DMS53 (cell line): ENCODE measurements at places on chromosomes 7 and 10.

DNA sequence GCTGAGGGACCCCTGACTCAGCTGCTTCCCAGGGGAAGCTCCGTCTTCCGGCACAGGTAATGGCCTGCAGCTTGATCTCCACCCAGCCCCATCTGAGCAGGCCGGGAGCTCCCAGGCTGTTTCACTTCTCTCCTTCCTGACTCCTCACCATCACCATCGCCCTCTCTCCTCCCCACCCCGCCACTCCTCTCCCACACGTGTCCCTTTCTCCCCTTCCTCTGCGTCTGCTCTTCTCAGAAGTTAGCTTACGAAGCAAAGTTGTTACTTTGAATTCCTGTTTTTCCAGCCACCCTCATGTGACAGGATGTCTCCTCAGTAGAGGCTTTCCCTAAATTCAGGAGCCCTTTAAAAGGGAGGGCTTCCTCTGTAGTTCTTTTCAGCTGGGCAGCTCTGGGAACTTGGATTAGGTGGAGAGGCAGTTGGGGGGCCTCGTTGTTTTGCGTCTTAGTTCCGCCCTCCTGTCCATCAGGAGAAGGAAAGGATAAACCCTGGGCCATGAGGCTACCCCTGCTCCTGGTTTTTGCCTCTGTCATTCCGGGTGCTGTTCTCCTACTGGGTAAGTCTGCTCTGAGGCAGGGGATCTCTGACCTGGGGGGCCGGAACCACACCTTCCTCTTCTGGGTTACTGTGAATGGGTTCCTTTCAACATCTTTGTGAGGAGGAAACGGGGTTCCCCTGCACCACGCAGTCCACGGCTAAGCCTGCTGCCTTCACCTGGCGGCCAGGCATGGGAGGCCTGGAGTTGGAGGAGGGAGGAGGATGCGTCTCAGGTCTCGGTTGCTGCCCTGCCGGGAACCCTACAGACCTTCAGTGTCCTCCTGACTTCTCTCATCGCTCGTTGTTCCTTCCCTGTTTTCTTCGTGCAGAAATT is at the start of gene MRC1:
MRC1 (plus strand) TSS at position 378 of the 871 bp plus-strand sequence; CDS start at position 496, 118 bp downstream.
- no peak for DNase-seq

DNA sequence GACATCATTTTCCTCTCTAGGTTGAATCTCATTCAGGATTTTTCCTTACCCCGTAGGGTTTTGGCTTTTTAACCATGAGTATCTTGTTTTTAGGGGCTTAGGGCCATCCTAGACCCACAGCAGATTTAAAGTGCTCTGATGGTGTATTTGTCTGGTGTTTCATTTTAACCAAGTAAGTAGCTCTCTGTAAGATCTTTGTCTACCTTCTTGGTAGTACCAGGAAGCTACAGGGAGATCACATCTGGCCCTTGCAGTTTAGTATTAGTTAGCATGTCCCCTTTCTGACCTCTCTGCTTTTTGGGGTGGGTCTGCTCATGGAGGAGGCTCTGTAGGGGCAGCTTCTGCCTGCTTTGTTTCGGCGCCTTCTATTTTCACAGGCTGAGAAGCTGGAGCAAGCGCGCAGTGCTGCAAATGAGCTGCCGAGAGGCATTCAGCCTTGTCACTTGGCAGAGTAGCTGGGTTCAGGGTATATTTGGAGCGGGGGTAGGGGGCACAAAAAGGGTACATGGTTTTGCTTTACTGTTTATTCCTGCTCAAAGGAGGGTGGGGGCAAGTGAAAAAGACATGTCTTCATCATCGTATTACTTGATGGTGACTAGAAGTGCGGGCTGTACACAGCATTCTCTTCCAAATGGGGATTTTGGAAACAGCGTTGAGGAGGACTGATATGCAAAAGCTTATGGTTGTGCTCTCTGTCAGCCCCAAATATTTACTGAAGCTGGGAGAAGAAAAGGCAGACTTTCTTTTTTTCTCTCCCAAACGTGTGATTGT is 146.3 kb downstream of the CELF2 start:
- DNase-seq = no peak

DNA sequence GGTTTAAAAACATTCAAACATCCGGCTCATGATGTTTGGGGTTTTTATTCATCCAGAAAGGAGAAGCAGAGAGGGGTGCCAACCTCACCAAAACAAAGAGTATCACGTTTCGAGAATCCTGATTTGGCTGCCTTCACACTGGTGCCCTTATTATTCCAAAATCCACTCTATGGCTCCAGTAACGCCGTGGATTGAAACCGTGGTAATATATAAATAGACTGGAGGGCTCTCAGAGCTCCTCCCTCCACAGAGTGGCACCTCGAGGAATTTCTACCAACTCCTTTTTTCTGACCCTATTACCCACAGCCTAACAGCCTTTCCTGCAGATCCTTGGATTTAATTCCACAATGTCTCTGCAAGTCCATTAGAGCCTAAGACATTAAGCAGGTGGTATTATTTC is 353.6 kb downstream of the CRPPA start:
- DNase-seq = no peak

DNA sequence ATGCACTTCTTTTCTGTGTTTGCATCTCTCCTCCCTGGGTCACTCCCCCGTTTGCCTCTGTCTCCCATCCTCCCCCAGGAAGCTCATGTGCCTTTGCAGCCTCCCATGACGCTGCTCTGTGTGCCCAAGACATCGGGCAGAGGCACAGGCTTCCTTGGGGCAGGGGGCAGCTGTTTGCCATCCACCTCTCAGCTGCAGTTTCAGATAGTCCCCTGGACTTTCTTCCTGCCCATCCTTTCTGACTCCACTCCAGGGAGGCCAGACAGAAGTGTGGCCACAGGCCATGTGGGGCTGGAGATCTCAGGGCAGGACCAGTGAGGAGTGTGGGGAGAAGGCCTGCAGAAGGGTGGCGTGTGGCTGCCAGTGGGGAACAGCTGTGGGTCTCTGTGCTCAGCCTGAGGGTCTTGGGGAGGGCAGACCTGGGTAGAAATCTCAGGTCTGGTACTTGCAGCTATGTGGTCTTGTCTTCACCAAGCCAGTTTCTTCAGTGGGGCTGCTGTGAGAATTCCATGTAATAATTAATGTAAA is 10.6 kb upstream of the SAMD8 start:
- no peak for DNase-seq

DNA sequence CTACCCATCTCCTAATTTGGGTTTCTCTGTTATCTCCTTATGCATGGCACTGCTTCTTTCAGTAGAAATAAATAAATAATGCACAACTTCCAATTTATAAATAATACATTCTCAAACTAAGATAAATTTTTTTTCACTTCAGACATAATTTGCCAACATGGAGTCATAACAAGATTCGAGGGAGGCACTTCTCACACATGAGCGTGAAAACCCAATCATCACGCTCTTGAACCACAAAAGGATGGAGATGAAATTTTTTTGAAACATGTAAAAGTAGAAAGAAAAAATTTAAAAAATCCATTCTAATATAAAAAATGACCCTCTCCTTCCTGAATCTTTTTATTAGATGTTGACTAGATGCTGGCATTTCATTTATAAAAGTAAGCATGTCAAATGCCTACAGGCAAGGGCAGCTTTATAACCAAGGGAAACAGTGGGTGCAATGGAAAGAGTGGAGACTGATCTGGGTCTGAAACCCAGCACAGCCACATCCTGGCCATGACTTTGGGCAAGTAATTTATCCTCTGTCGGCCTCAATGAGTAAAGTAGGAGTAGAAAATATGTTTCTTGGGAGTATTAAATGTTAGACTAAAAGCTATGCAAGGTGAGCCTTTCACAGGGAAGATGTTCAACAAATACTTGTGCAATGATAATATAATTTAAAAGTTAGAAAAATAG is 185.0 kb downstream of the STK31 start:
- no peak for DNase-seq

GRCh38 chr7:85471740-85472139 is 284.9 kb upstream of the SEMA3D start:
- no peak for DNase-seq

DNA sequence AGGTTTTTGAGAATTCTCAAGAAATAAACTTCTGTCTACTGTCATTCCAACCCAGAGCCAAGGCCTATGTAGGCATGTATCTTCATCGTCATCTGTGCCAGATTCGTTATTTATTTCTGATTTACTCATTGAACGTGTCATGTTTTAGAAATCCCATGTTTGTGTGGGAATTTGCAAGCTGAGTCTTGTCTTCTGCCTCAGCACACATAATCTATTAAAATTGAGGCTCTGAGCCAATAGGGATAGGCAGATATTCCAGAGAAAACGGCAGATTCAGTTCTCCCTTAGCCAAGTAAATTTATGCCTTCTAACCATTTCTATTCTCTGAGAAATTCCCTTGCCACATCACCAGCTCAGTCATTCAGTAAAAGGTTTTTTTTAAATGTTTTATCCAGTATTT is 444.6 kb downstream of the REEP3 start:
- no peak for DNase-seq

- peak; percentile 99 for DNase-seq
Measured at GRCh38 chr10:91210435-91210834, 10.0 kb upstream of the PCGF5 start.

DNA sequence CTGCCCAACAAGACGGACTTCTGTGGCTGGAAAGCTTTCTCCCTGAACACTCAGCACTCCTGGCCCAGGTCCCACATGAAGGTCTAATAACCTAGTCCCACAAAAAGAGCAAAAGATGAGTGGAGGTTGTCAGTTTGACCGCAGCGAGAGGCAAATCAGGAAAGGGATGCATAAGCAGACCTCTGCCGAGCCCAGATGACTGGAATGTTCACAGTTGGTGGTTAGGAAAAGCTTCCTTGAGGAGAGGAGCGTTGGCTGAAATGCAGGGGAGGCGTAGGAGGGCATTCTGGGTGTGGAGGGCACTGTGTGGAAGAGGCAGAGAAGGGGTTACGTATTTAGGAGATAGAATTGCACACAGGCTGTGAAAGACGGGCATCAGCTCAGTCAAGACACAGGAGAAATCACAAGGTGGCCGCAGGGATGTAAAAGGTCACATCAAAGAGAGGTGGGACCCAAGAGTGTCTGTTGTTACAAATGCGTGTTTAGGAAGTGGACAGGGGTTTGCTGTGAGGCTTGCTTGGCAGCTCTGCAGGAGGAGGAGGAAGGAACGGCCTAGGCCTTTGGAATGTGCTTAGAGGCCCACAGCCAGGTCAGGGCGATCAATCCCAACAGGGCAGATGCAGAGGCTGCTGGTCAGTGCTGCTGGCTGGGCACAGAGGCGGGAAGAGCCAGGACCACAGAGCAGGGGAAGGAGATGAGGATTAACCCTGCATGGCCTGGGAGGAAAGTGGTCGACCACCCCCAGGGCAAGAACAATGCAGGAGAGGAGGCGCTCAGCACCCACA is 133.5 kb downstream of the VIPR2 start:
- no peak for DNase-seq
